SJSA1 (cell line): ENCODE measurements at places on chromosomes 7 and 10. TPM values are rescaled to one million over a fixed set of nuclear protein-coding genes. Genes with fewer than 3 reads are reported as not detected.

DNA sequence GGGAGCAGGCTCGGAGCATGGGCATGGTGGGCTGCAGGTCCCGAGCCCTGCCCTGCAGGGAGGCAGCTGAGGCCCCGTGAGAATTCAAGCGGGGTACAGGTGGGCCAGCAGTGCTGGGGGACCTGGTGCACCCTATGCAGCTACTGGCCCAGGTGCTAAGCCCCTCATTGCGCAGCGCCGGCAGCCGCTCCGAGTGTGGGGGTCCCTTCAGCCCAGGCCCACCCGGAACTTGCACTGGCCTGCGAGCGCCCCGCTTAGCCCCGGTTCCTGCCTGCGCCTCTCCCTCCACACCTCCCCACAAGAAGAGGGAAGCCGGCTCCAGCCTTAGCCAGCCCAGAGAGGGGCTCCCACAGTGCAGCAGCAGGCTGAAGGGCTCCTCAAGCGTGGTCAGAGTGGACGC, 250.7 kb downstream of the CRPPA start:
- no peak overlapping the region for H3K27ac ChIP-seq
- no peak for DNase-seq
- no peaks in the 10 kb centered on the region for H3K4me1 ChIP-seq
- H3K4me3 ChIP-seq: no peak overlapping the region
- H3K36me3 ChIP-seq: no peaks in the 10 kb centered on the region

The NACAD gene
- total RNA-seq: 0.81 and 1.5 TPM in 2 replicates

DNA sequence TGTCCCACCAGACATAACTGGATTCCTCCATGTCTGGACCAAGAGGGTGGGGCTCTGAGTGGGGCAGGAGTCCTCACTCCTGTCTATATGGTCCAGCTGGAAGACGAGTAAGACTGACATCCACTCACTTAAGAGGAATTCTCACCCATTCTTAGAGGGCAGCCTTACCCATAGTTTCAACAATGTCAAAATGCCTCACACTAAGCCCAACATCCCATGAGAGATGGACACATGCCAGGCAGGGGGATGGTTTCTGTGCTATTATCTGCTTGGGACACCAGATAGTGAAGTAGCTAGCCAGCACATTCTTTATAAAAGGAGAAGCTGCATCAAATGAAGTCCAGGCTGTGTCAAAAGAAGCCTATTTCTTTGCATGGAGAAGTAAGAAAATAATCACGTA, 4.7 kb upstream of the LANCL2 start:
- H3K27ac ChIP-seq: no peak overlapping the region
- no peak for DNase-seq
- no peaks in the 10 kb centered on the region for H3K36me3 ChIP-seq
- H3K4me3 ChIP-seq: no peak overlapping the region

The EVX1 gene
- not detected in 2 replicates for total RNA-seq

GRCh38 chr10:8416192-8416701, 361.8 kb downstream of the GATA3 start:
- H3K27ac ChIP-seq: no peak overlapping the region
- H3K4me1 ChIP-seq: peaks cover 26% of the 10 kb centered on the region
- no peak for DNase-seq
- H3K4me3 ChIP-seq: no peak overlapping the region
- no peaks in the 10 kb centered on the region for H3K27me3 ChIP-seq

DNA sequence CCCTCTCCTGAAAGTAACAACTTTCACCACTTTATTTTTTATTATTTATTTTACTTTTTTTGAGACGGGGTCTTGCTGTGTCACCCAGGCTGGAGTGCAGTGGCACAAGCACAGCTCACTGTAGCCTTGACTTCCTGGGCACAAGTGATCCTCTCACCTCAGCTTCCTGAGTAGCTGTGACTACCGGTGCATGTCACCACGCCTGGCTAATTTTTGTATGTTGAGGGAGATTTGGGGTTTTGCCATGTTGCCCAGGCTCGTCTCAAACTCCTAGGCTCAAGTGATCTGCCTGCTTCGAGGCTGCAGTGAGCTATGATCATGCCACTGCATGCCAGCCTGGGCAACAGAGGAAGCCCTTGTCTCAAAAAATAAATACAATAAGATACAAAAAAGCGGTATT, 14.9 kb upstream of the SLIT1 start:
- no peak for DNase-seq
- H3K4me3 ChIP-seq: no peak overlapping the region
- peaks cover 42% of the 10 kb centered on the region for H3K27me3 ChIP-seq
- no peaks in the 10 kb centered on the region for H3K36me3 ChIP-seq

The OPALIN gene
- total RNA-seq: not detected in 2 replicates

GRCh38 chr7:27312820-27313219, 70.2 kb downstream of the EVX1 start:
- no peak overlapping the region for H3K27ac ChIP-seq
- H3K4me1 ChIP-seq: no peaks in the 10 kb centered on the region
- no peaks in the 10 kb centered on the region for H3K36me3 ChIP-seq

The NEURL1 gene
- total RNA-seq: not detected in 2 replicates

The GPR146 gene
- 0.08 and 0.72 TPM in 2 replicates for total RNA-seq

DNA sequence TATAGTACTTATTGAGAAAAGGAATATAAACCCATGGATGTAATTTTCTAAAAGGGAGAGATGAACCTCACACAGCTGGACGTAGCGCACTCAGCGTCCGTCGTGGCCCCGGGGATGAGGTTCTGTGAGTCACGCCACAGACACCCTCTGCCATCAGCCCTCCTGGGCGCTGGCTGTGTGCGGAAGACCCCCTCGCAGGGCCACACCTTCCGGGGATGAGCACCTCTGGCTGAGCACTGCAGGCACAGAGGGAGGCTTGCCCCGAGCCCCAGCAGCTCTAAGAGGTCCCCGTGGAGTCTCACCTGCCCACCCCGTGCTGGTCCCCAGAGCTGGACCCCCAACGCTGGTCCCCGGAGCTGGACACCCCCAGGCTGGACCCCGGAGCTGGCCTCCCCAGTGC, 215.8 kb downstream of the PTPRN2 start:
- H3K4me1 ChIP-seq: peaks cover 20% of the 10 kb centered on the region
- no peaks in the 10 kb centered on the region for H3K36me3 ChIP-seq
- H3K4me3 ChIP-seq: no peak overlapping the region
- DNase-seq: no peak
- no peaks in the 10 kb centered on the region for H3K27me3 ChIP-seq

DNA sequence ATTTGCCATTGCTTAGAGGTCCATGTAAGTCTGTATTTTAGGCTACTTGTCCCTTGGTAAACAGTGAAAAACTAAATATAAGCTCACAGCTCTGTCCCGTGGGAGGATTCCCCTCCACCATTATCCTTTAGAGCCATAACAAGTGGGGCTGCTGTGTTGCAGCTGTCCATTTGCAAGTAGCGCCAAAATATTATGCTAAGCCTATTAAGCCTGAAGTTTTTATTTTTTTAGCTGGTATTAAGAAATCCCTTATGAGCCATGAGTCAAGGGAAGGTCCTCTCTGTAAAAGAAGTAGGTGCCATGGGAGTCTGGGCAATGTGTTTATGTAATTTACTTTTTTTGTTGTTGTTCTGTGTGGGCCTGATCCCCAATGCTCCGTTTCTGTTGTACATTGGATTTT, 183.9 kb downstream of the THSD7A start:
- DNase-seq: no peak
- no peaks in the 10 kb centered on the region for H3K27me3 ChIP-seq
- H3K36me3 ChIP-seq: no peaks in the 10 kb centered on the region

The PAX2 gene
- not detected in 2 replicates for total RNA-seq

The CYP2C8 gene
- total RNA-seq: not detected in 2 replicates

DNA sequence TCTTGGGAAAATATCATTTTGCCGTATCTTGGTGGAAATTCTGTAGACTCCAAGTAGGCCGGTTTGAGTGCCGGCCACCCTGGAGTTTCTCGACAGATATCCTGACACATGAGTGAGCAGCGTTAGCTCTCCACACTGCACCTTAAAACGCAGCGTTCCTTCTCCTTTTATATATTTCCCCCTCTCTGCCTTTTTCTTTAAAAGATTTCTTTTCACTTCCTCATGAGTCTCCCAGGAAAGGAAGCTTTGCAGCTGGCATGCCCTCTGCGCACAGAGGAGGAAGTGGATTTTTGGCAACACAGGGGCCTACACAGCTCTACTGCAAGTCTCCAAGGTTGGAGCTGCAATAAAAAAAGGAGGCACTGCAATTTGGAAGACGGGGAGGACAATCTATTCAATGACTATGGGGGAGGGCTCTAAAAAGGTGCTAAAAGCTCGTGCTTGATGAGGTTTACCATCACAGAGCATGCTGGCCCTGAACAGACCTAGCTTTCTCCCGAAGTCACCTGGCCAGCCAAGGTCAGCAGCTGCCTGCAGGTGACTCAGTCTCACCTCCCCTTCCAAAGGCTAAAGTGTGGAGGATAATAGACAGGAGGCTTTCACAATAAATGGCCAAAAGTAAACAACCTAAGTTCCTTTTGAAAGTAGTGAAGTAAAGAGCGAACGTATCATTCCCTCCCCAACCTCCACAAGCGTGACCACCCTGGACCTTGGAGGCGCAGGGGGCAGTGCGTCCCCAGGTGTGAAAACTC, 252.8 kb downstream of the ZMYND11 start:
- H3K4me1 ChIP-seq: no peaks in the 10 kb centered on the region
- H3K36me3 ChIP-seq: peaks cover 64% of the 10 kb centered on the region
- no peak overlapping the region for H3K27ac ChIP-seq
- DNase-seq: no peak
- no peak overlapping the region for H3K4me3 ChIP-seq

The UCN3 gene
- not detected in 2 replicates for total RNA-seq

DNA sequence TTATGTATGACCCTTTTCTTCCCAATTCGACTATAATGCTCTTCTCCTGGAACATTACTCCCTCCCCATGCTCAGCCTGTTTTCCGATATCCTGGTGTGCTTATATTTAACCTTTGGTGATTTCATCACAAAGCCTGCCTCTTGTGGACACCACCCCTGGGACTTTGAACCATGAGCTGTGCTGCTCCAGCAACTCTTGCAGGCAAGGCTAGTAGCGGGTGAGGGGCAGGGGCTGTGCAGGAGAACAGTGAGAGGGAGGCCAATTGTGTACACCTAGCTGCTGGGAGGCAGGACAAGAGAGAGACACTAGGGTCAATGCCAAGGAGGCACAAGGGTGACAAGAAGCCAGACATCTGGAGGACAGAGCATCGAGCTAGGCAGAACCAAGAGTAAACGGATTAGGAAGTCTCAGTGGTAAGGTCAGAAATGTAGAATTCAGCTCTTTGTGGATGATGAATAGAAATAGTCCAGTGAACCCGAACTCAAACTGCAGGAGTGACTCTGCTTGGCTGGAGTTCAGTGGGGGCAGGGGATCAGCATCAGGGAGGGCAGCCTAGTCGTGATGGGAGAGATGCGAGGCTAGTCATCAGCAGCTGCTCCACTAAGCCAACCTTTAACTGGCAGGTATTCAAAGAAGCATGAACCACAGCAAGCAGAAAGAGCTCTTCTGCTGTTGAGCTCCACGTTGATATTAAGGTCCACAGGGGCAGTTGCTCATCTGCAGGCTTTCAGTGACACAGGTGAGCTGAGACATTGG, 31.0 kb upstream of the MKI67 start:
- no peak overlapping the region for H3K27ac ChIP-seq
- no peaks in the 10 kb centered on the region for H3K36me3 ChIP-seq
- H3K4me3 ChIP-seq: no peak overlapping the region
- DNase-seq: no peak
- 0 out of 2 replicates have a peak, but pooled peaks cover 3% of the 10 kb centered on the region for H3K27me3 ChIP-seq

DNA sequence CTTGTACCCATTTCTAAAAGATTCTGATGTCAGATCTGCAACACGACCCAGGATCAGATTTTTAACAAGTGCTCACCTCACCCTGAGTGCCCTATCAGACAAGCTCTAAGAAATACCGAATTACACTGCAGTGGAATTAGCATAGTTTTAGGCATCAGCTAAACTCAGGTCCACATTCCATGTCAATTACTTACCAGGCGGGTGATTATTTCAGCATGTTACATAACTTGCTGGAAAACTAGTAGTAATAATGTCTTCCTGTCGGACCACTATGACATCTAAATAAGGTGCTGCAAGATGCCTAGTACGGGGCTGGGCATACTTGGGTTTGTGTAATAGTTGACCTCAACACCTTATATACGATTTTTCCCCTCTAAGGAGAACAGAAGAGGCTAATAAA, 21.0 kb downstream of the TRIL start:
- no peaks in the 10 kb centered on the region for H3K4me1 ChIP-seq
- H3K4me3 ChIP-seq: no peak overlapping the region
- peaks cover 4% of the 10 kb centered on the region; the same call in 1 of the 2 replicates for H3K27me3 ChIP-seq
- H3K36me3 ChIP-seq: no peaks in the 10 kb centered on the region

GRCh38 chr10:34403512-34403911, 411.6 kb downstream of the PARD3 start:
- no peak for DNase-seq
- H3K27ac ChIP-seq: no peak overlapping the region
- no peaks in the 10 kb centered on the region; the same call in 1 of the 2 replicates for H3K36me3 ChIP-seq

DNA sequence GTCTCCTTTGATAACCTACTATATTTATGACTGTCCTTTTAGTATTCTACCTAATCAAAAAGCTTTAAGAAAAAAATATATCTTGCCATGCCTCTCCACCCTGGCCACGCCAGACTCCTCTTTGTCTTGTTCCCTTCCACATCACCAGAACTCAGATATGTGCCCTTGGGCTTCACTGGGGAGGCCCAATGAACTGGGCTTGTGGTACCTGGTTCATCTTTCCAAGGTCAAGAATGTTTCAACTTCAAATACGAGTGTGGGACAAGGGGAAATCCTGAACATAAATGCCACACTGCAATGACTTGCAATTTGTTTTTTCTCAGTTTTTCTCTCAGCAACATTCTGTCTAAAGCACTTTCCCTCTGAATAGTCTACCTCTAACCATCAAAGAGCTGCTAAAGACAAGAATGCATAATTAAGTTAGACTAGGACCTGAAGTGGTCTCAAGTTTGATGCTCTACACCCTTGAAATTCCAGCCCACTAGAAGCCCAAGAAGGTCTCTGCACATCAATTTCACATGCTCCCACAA, 9.9 kb downstream of the ERCC6 start:
- DNase-seq: no peak
- peaks cover 66% of the 10 kb centered on the region for H3K36me3 ChIP-seq
- no peaks in the 10 kb centered on the region for H3K4me1 ChIP-seq
- no peaks in the 10 kb centered on the region for H3K27me3 ChIP-seq
- H3K27ac ChIP-seq: no peak overlapping the region
- no peak overlapping the region for H3K4me3 ChIP-seq

- peaks cover 5% of the 10 kb centered on the region; the same call in 1 of the 2 replicates for H3K36me3 ChIP-seq
- H3K27ac ChIP-seq: peak overlapping the region; percentile 74
- no peak overlapping the region for H3K4me3 ChIP-seq
- peaks cover 56% of the 10 kb centered on the region for H3K4me1 ChIP-seq
- DNase-seq: peak; percentile 91
Measured at GRCh38 chr10:86868353-86868752, 89.1 kb downstream of the MMRN2 start.

DNA sequence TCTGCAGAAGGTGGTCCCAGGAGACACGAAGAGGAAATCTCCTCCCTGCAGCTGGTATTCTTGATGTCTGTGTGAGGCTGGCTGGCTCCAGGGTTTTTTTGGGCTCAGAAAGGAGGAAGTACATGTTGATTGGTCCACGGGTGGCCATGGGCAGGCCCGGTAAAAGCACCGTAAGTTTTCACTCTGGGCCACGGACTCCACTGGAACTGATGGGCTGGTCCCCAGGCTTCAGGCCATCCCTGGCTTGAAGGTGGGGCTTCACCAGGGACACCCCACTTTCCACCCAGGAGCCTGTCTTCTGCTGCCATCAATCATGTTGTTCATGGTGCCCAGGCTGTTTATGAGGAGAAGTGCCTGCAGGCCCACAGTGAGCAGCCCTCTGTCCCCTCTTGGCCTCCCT, 736.8 kb downstream of the PCDH15 start:
- H3K36me3 ChIP-seq: no peaks in the 10 kb centered on the region
- DNase-seq: no peak
- H3K27me3 ChIP-seq: no peaks in the 10 kb centered on the region
- no peak overlapping the region for H3K4me3 ChIP-seq
- H3K4me1 ChIP-seq: no peaks in the 10 kb centered on the region
